Right ventricle myocardium inferior (tissue), 1 donor: ENCODE measurements at places on chromosomes 3 and 15. TPM values are rescaled to one million over a fixed set of nuclear protein-coding genes. Genes with fewer than 3 reads are reported as not detected.

GRCh38 chr15:38895326-38896255, 331.0 kb upstream of the RASGRP1 start:
- DNase-seq, result no peak

The KY gene
- 16.7 TPM for total RNA-seq

GRCh38 chr3:178948546-178948945, 123.1 kb downstream of the ZMAT3 start:
- DNase-seq, result no peak

The FBXW12 gene
- not detected for total RNA-seq

GRCh38 chr3:33363113-33363800, 76.9 kb downstream of the UBP1 start:
- DNase-seq, result no peak
